ENCODE measurements at places on chromosomes 1 and 21.

DNA sequence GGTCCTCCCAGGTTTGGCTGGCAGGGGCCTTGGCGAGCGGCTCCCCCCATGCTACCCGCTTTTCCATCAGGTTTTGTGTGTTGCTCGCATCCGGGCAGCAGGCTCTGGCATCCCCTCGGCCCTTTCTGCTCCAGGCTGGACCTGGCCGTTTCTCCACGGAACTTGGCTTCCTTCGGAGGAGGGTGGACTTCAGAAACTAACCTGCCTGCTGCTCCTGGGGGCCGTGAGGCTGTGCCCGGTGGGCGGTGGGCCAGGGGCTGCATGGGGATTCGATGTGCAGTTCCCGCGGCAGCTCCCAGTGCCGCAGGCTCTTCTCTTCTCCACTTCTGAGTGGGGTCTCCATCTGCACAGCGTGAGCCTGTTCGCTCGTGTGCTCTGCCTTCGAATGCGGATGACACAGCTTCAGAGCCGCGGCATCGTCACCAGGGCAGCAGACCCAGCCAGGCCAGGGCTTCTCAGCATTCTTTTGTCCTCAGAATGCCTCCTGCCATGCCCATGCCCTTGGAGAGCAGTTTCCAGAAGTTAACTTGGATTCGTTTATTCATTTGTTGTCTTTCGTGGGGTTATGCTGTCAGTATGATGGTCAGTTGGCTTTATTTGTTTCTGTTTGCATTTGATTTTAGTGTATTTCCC, 36.4 kb downstream of the PRKCZ start:
- no peak for DNase-seq
- no peak overlapping the region for H3K4me3 ChIP-seq
- H3K36me3 ChIP-seq: no peaks in the 10 kb centered on the region

- no peak overlapping the region for H3K27ac ChIP-seq
- no peak for DNase-seq
- H3K4me3 ChIP-seq: no peak overlapping the region
- H3K4me1 ChIP-seq: no peaks in the 10 kb centered on the region
- H3K36me3 ChIP-seq: no peaks in the 10 kb centered on the region
Measured at GRCh38 chr1:106727171-106727570, 329.3 kb upstream of the PRMT6 start.

DNA sequence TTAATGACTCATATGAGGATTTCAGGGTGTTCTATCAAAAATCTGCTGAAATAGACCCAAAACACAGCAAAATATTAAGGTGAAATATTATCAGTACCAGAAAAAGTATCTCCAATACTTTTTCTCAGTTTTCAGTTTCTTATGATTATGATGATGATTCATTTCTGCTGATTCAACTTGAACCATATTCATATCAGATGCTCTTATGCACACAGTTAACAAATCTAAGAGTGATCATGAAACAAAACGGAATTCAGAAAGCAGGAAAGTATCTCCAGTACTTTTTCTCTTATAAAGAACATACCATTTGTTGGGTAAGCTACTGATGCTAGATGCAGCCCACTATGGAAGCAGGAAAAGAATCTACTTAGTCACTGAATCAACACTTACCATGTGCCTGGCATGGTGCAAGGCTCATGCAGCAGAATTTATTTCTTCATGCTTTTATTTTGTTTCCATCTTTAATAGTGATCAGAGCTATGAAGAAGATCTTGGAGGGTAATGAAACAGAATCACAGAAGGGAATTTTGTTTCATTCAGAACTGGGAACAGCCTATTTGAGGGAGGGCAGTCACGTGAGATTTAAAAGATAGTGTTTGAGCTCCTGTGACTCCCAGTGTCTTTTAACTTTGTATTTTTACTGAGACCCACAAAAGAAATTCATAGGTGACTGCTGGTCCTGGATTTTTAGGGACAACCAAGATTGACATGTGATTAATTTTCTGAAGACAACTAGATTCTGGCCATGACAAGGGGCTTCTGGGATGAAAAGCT, 480.6 kb downstream of the SETD4 start:
- no peaks in the 10 kb centered on the region for H3K27me3 ChIP-seq
- no peaks in the 10 kb centered on the region for H3K4me1 ChIP-seq
- no peak overlapping the region for H3K27ac ChIP-seq

DNA sequence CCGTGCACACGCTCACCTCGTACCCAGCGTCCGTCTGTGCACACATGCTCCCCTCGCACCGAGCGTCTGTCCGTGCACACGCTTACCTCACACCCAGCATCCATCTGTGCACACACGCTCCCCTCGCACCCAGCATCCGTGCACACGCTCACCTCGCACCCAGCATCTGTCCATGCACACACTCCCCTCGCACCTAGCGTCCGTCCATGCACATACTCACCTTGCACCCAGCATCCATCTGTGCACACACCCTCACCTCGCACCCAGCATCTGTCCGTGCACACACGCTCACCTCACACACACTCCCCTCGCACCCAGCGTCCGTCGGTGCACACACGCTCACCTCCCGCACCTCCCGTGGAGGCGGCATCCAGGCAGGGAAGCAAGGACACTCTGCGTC, 24.4 kb upstream of the COL18A1 start:
- H3K27ac ChIP-seq: no peak overlapping the region
- H3K27me3 ChIP-seq: peaks cover 58% of the 10 kb centered on the region
- H3K4me1 ChIP-seq: no peaks in the 10 kb centered on the region
- H3K4me3 ChIP-seq: no peak overlapping the region
- no peak for DNase-seq
- H3K36me3 ChIP-seq: no peaks in the 10 kb centered on the region

DNA sequence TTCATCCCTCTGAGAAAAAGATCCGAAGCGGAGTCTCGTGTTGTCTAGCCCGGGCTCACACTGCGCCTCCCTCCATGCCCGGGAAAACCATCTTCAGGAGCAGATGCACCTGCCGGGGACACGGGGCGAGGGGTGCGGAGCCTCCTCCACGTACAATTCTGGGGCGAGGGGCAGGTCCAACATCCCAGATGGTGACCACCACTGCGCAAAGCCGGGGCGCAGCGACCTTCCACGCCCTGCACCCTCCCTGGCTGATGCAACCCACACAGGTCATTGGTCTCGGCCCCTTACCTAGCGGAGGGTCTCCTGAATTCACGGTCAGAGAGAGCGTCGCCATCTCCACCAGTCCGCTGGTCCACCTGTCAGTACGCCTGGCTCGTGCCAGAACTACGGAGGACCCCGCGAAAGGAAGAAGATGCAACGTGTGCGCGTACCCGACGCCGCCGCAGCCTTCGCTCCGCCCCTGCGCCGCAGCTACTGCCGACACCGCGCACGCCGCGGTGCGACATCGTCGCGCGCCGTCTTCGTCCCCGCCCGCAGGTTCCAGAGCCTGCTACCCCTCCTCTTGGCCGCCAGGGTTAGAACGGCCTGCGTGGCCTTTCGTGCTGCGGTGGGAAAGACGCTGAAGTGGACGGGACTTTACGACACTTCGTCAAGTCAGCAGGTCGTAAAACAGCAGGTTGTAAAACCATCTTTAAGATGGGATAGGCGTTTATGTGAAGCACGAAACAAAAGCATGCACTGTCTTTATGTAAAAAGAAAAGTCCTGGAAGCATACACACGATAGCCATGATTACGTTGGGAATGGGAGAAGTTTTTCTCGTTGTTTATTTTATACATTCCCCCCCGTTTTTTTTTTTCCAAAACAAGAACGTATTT, at the start of gene EPRS1:
Gene EPRS1 (minus strand): TSS at position 454 of the 879 bp plus-strand sequence. CDS start 117 bp downstream, at position 337.
- DNase-seq: peak; percentile 95
- peaks cover 54% of the 10 kb centered on the region for H3K4me1 ChIP-seq
- no peaks in the 10 kb centered on the region for H3K27me3 ChIP-seq
- H3K4me3 ChIP-seq: peak within 1 kb of the TSS; percentile 96
- H3K36me3 ChIP-seq: peaks cover 16% of the 10 kb centered on the region

DNA sequence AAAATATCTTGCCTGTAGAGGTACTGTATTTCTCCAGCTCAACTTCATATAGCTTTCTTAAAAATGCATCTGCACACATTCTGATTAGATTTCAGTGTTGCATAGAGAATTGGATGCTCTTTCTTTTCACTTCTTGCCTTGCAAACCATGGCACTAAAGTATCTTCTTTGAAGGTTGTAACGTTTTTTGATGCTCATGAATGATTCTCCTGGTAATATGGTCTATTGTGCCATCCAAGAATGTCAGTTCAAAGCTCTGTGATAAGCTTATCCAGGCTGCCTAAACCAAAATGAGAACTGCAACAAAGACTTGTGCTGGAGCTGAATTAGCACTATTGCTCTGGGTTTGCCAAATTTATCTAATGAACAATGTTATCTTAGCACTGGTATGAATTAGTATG, 1.9 kb downstream of the SGIP1 start:
- H3K27me3 ChIP-seq: peaks cover 38% of the 10 kb centered on the region
- peaks cover 13% of the 10 kb centered on the region for H3K4me1 ChIP-seq
- no peak overlapping the region for H3K4me3 ChIP-seq
- H3K27ac ChIP-seq: no peak overlapping the region

DNA sequence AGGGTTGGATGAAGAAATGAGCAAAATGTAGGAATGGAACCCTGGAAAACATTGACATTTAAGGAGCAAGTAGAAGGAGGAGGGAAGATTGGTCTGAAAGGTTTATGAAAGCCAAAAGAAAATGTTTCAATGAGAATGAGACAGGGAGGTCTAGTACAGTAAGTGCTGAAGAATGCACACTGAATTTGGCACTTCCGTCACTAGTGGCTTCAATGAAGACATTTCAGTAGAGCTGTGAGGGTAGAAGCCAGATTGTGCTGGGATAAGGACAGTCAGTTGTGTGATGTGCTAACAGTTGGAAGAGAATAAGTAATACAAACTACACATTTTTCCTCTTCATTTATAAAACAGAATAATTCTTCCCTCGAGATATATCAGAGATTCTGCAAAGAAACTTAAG, 17.1 kb downstream of the THEM4 start:
- peaks cover 50% of the 10 kb centered on the region for H3K36me3 ChIP-seq
- no peak for DNase-seq
- no peak overlapping the region for H3K4me3 ChIP-seq
- no peaks in the 10 kb centered on the region for H3K27me3 ChIP-seq

GRCh38 chr1:100834777-100835660, 59.6 kb downstream of the EXTL2 start:
- DNase-seq: no peak
- H3K4me1 ChIP-seq: no peaks in the 10 kb centered on the region
- no peak overlapping the region for H3K4me3 ChIP-seq
- no peaks in the 10 kb centered on the region for H3K36me3 ChIP-seq

GRCh38 chr1:219926363-219926998, 1.9 kb downstream of the SLC30A10 start:
- H3K4me3 ChIP-seq: no peak overlapping the region
- no peak for DNase-seq
- peaks cover 10% of the 10 kb centered on the region for H3K4me1 ChIP-seq
- no peaks in the 10 kb centered on the region for H3K36me3 ChIP-seq
- peaks cover 45% of the 10 kb centered on the region for H3K27me3 ChIP-seq

DNA sequence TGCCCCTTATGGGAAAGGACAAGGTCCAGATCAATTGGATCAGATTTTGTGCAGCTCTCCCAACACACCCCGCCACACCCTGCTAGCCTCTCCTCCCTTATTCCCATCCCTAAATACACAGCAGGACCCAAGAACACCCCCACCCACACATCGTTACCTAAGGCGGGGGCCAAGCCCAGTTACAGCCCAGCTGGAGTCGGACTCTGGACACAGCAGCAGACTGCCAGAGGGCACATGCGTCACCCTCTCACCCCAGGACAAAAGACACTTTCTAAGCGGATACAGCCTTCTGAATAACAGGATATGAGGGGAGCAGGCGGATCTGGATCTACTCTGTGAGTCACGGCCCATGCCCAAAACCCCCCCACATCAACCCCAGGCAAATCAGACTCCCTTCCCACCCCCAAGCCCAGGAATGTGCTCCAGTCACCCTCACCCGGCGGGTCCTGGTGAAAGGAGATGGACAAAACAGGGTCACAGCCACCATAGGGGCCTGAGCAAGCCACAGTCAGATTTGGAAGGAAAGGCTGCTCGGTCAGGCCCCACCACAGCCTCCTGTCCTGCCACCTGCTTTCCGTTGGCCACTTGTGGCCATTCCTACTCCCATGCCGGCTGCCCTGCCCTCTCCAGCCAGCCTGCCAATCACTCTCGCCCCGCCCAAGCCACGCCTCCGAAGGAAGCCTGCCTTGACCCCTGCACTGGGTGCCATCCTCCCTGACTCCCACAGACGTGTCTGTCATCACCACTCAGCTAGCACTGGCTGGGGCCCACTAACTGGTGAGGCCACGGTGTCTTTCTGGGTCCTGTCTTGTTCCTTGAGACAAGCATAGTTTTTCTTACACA, 4.0 kb downstream of the S100A16 start:
- no peak overlapping the region for H3K27ac ChIP-seq
- no peaks in the 10 kb centered on the region for H3K4me1 ChIP-seq
- no peak overlapping the region for H3K4me3 ChIP-seq
- peaks cover 30% of the 10 kb centered on the region for H3K27me3 ChIP-seq
- no peak for DNase-seq
- H3K36me3 ChIP-seq: no peaks in the 10 kb centered on the region

GRCh38 chr1:45753248-45754037, 3.0 kb upstream of the IPP start:
- H3K27ac ChIP-seq: no peak overlapping the region
- peaks cover 10% of the 10 kb centered on the region for H3K27me3 ChIP-seq
- DNase-seq: no peak
- peaks cover 8% of the 10 kb centered on the region for H3K36me3 ChIP-seq

DNA sequence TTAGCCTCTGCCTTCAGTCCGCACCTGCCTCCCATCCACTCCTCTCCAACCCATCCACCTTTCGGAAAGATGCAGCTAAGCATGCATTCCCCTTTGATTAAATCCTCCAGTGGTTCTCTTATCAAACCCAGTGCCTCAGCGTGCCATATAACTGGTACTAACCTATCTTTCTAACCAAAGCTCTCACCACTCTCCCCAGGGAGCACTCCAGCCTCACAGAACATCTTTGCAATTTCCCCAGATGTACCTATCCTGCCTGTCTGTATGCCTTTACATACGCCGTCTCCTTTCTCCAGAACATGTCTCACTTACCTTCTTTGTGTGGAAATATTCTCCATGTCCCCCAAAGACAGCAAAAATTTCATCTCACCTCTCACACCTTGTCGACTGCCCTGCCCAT, 80.0 kb downstream of the SLC25A24 start:
- H3K36me3 ChIP-seq: no peaks in the 10 kb centered on the region
- no peak for DNase-seq
- peak overlapping the region; percentile 24 for H3K27ac ChIP-seq
- peaks cover 5% of the 10 kb centered on the region for H3K4me1 ChIP-seq

DNA sequence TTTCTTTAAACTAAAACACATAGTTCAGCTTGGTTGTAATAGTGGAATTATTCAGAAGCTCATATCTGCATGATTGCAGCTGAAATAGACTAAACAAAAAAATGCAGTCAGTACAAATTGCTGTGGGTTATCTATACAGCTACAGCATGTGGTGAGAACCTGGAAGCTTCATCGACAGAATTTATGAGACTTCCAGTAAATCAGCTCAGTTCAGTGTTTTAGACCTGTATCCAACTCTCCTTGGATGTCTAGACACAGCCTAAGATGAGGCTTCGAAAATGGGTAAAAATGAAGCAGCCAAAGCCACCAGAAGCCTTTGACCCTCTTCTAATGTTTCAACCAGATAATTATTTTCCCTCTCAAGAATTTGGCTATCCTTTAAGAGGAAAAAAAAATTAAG, 127.1 kb upstream of the C1orf105 start:
- H3K36me3 ChIP-seq: no peaks in the 10 kb centered on the region
- no peak overlapping the region for H3K27ac ChIP-seq
- H3K4me1 ChIP-seq: no peaks in the 10 kb centered on the region

All from activated naive CD4-positive, alpha-beta T cell treated with anti-CD3 and anti-CD28 coated beads, Interleukin-2, amount 10 ng/mL, durations not matched to agents 7 days and 5 days (primary cell).